Activated naive CD8-positive, alpha-beta T cell treated with anti-CD3 and anti-CD28 coated beads, Interleukin-2, amount 10 ng/mL, durations not matched to agents 7 days and 5 days (primary cell): ENCODE measurements at places on chromosomes 7 and 10. TPM values are rescaled to one million over a fixed set of nuclear protein-coding genes. Genes with fewer than 3 reads are reported as not detected.
A peak's percentile ranks its signal among the peaks of the same experiment; 100 is the strongest.

CCDC146 gene
- 10.8 TPM for total RNA-seq

VSTM4 gene
- not detected for total RNA-seq

PRPS1L1 gene
- total RNA-seq = not detected

DNA sequence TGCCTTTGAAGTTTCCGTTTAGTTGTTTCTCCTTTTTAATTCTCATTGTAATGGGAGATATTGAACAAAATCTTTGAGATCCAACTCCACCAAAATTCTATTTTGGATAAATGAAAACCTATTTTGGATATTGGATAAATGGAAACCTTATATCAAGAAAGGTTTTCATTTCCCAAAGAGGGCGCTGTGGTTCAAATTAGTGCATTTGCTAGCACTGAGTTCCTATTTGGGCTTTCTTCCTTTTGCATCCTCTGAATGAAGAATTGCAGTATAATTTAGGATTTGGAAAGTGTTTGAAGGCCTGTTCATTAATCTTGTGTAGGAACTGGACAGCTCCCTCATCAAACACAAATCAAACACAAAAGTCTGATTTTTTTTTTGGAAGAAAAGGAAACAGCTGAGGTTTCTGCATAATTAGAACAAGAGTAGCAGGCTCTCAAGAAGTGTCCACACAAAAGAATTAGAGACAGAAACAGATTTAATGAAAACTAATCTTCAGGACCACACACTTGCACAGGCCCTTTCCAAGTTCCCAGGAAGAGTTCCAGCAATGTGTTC lies 80.8 kb upstream of the KLF14 start:
- no peaks in the 10 kb centered on the region for H3K27me3 ChIP-seq
- no peaks in the 10 kb centered on the region for H3K4me1 ChIP-seq
- DNase-seq = no peak

DNA sequence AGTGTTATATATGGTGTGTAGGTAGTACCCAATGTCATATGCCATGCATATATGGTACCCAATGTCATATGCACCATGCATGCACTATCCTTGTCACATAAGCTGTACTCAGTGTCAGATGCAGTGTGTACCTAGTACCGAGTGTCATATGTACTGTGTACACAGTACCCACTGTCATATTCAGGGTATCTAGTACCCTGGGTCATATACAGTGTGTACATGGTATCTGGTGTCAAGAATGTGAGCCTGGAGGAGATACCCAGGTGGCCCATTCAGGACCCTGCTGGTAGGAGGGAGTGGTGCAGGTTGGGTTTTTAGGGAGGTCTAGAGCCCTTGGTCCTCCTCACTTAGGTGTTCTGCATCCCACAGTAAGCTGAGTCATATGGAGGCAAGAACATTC lies 1.8 kb downstream of the ZMYND11 start:
- no peaks in the 10 kb centered on the region for H3K27me3 ChIP-seq
- peaks cover 27% of the 10 kb centered on the region for H3K4me1 ChIP-seq
- H3K4me3 ChIP-seq = peak overlapping the region; percentile 84
- H3K36me3 ChIP-seq = peaks cover 2% of the 10 kb centered on the region

DNA sequence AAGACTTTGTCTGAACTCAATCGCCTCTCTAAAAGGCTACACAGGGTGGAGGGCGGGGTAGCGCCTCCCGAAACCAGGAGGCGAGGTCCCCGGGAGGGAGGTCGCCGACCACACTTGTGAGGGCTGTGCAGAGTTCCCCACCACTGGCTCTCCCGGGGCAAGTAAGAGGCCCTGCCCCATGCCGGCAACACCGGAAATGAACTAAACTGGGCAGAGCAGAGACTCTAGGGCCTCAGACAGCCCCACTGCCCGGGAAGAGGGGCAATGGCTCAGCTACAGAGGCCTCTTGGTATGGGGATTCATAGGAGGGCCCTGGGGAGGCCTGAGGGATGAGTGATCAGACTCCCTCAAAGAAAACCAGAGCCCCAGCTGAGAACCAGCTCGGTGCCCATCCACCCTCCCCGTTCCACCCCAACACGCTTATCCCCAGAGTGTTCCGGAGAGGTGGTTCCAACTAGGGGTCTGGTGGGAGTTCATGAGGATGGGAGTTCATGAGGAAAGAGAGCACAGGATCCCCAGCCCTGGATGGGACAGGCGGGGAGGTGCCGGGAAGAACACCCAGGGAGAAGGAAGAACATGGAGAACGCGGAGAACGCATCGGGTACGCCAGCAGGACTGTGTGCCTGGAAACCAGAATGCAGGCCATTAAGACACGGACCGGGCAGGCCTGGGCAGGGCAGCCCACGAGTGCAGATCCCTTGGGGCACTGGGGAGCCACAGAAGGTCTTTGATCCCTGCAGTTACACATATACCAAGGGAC lies 89.4 kb upstream of the MYL10 start:
- H3K27me3 ChIP-seq = peaks cover 2% of the 10 kb centered on the region
- peaks cover 3% of the 10 kb centered on the region for H3K4me1 ChIP-seq
- DNase-seq = no peak
- peak overlapping the region; percentile 51 for H3K27ac ChIP-seq

DNA sequence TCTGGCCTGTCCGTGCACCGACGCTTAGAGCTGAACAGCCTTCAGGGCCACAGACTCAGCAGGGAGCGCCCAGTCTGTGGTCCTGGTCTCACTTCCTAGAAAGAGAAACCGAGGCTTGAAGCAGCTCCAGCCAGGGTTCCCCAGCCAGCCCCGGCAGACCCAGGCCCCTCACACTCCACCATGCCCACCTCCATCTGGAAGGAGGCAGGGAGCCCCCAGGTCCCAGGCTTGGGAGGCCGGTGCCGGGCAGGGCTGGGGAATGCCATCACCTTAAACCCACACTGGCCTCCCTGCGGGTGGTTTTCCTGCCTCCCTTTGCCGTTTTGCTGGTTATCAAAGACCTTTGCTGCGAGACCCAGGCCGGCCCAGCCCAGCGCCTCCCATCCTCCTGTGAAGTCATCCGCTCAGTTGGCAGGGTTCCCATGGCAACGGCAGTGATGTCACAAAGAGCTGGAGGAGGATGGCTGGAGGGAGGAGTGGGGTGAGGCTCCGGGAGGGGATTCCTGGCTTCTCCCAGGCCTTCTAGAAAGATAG lies 24.0 kb downstream of the ELFN1 start:
- H3K27me3 ChIP-seq = no peaks in the 10 kb centered on the region
- no peak overlapping the region for H3K4me3 ChIP-seq
- H3K36me3 ChIP-seq = no peaks in the 10 kb centered on the region
- DNase-seq = peak; percentile 29
- H3K4me1 ChIP-seq = no peaks in the 10 kb centered on the region
- H3K27ac ChIP-seq = no peak overlapping the region

PHKG1 gene
- 2.4 TPM for total RNA-seq

TMEM248 gene
- total RNA-seq = 86.9 TPM
